Amniotic stem cell (primary cell): ENCODE measurements at places on chromosomes 2 and 18.

- peak; percentile 20 for DNase-seq
Observed at GRCh38 chr2:109164739-109165221, 35.8 kb downstream of the SH3RF3 start.

GRCh38 chr18:13175266-13175665, 43.3 kb upstream of the LDLRAD4 start:
- no peak for DNase-seq

GRCh38 chr2:109351164-109351756, 222.3 kb downstream of the SH3RF3 start:
- peak; percentile 36 for DNase-seq

GRCh38 chr2:20933714-20934113, 110.2 kb downstream of the APOB start:
- DNase-seq: no peak

DNA sequence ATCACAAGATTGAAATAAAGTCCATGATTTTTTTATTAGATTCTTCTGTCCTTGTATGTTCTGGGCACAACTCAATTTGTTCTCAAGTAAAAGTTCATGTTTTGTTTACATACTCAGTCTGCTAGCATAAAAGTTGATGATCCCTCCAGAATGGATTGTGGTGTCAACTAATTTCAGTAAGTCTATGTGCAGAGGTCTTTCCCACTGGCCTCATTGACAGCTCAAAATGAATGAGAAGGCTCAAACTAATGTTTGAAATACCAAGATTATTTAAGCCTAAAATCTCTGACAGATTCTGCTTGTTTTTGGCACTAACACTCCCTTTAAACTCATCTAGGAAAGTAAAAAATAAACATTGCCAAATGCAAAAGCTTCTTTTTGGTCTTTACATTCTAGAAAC, 561.2 kb upstream of the CNTNAP5 start:
- DNase-seq: no peak

DNA sequence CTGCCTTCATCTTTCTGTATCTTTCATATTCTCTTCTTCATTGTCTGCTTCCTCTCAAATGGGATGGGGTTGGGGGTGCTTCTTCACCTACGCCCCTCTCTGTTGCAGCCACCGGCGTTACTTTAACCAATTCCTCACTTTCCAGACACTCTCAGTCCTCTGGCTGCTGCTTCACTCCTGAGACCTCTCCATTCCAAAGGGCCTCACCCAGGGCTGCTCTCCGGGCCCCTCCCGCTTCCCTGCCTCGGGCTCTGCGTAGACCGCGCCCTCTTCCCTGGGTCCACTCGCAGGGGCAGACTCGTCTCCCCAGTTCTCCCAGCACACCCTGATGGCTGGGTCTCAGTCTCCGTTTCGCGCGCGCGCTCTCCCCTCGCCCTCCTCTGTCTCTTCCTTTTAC, 926 bp downstream of the SERPINB8 start:
- DNase-seq: no peak

- peak; percentile 23 for DNase-seq
Observed at GRCh38 chr2:222950638-222951285, 89.9 kb downstream of the ACSL3 start.

DNA sequence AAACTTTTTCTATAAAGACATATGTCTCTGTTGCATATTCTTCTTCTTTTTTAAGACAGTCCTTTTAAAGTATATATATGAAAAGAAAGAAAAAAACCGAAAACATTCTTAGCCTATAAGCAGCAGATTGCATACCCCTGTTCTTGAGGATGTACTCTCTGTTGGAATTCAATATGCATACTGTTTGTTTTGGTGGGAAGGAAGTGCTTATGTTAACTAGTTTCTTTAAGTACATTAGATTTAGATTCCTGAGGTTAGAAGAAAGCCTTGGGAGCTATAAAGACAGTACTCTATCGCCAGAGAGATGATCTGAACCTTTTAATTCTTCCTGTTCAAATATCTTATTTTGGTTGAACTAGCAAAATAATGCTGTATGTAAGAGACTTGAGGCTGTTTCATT, 46.8 kb upstream of the TBR1 start:
- no peak for DNase-seq

DNA sequence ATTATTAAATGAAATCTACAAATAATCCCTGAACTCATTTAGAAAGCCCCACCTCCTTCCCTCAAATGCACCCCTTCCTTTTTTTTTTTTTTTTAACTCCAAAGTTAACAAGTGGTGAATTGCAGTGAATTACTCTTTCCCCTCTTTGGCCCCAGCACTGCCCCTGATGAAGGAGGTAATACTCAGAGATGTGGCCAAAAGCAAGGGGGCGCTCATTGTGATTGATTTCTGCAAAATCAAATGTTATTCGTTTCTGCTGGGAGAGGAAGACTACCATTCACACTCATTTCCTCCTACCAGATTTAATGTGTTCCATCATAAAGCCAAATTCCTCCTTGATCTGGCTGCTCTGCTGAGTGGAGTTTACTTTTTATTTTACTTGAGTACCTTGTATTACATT, 259.4 kb downstream of the GPD2 start:
- no peak for DNase-seq

GRCh38 chr2:10097352-10098148, 17.3 kb upstream of the CYS1 start:
- DNase-seq: peak; percentile 58

- no peak for DNase-seq
Observed at GRCh38 chr18:40984856-40985255, 970.2 kb upstream of the PIK3C3 start.

DNA sequence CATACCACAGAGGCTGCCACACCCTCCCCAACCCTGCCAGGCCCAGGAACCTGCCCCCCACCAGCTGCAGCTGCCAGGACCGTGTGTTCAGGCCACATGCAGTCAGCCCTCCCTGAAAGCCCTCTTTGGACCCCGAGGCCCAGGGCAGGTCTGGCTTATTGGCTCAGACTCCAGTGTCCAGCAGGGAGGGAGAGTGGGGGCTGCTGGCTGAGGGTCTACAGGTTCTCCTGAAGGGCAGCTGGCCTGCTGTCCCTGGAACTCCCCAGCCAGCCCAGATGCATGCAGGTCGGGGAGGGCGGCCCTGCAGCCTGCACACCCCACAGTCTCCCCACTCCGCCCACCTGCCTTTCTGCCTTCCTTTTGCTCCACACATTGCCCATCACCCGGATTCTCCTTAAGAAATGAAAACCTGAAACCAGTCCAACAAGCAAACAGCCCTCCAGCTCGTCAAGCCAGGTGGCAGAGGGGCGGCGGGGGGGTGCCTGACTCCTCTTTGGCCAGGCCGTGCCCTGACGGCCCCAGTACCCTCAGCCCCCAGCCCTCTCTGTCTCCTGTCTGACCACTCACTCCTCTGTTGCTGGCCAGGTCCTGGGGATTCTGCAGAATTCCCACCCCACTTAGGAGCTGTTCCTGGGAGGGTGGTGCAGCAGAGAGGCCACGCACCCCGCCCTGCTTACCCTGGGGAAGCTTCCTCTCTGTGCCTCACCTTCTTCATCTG, 18.0 kb downstream of the GPR35 start:
- DNase-seq: no peak

GRCh38 chr2:20618886-20619521, 31.9 kb downstream of the HS1BP3 start:
- DNase-seq: no peak

DNA sequence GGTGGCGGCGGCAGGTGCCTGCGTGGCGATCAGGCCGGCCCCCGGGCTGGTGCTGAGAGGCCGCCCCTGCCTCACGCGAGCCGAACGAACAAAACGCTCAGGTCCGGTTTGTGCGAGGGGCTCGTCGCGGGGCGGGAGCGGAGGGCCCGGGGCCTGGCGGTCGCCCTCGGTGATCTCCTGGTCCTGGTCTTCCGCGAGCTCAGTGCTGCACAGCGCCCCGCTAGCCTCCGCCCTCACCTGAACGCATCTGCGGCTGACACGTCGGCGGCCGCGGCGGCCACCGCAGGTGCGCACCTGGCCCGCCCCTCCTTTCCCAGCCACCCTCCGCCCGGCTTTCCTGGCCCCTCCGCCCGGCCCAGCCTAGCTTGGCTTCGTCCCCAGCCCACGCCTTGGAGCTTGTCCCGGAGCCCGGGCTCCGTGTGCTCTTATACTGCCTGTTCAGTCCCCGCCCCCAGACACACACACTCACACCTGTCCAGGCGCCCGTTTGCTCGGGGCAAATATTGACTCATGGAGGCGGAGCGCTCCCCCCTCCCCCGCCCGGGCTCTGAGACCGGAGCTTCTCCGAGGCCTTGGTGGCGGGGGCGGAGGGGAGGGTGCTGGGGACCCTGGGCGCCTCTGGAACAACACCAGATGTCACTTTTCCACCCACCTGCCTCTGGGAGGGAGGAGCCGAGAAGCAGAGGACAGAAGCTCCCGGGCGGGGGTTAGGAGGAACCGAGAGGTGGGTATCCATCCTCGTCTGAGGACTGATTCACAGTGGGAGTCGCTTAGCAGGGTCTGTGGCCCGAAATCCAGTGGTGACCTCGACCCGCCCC, 8.6 kb upstream of the CRYBA2 start:
- DNase-seq: no peak

DNA sequence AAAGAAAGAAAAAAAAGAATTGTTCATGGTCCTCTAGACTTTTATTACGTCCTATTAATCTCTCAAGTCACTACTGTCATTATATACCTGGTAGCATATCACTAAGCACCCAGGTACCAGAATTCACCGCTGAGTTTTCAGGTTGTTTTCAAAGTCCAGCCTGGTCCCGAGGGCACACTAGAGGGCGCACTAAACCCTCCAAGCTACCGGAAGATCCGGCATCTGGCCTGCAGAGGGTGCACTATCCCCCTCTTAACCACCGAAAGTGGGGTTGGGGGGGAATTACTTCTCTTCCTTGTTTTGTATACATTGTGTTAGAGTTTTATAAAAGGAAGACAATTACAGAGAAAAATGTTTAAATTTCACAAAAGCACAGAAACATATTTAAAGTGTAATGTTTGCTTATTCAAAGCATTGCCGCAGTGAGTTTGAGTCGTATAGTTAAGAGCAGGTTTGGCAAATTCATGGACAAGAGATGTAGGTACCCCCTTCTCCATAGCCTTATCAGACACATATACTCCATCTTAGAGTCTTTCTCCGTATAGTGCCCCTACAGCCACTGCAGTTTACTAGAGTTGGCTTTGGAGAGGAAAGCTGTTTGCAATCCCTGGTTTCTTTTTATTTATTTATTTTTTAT, 19.2 kb downstream of the MOGAT1 start:
- peak; percentile 42 for DNase-seq

DNA sequence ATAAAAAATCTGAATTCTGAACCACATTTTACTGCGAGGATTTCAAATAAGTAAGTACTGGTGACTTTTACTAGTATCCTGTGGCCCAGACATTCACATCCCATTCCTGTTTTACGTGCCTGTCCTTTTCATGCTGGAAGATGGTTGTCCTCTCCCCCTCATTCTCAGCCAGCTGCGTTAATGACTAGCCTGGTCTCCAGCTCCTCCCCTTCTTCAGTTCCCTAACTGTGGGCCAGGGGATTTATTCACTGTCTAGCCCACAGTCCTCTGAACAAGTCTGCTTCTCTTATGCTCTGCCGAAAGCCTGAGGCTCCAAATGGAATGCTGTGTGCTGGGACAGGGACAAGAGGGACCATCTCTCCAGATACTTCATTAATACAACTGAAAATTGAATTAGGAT, 373.9 kb downstream of the PTPRM start:
- DNase-seq: no peak
